ENCODE measurements at places on chromosomes 4 and X.

- DNase-seq: no peak
Measured at GRCh38 chrX:318739-319578, at the start of gene GTPBP6. TSS of gene GTPBP6 (minus strand) at chrX:318796. CDS start at chrX:318787, 9 bp downstream.

DNA sequence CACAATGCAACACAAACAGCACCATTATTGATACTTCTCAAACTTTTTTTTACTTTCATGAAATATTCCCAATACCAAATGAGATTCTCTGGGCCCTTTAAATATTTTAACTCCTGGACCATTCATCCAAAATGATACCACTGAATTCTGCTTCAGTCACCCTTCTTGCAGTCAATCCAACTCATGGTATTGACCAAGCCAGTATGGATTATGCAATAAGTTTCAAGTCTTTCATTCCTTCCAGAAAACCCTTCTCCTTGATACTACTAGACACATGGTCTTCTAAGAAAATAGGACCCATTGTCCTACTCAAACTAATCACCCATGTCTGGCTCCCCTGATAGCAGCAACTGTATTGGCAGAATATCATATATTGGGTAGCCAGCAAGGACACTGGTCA lies 23.0 kb downstream of the ZNF721 start:
- no peak for DNase-seq

GRCh38 chr4:38856046-38856445 lies 571 bp downstream of the TLR6 start:
- peak; percentile 39 for DNase-seq

- DNase-seq: no peak
Measured at GRCh38 chr4:40182954-40183353, 13.9 kb upstream of the RHOH start.

DNA sequence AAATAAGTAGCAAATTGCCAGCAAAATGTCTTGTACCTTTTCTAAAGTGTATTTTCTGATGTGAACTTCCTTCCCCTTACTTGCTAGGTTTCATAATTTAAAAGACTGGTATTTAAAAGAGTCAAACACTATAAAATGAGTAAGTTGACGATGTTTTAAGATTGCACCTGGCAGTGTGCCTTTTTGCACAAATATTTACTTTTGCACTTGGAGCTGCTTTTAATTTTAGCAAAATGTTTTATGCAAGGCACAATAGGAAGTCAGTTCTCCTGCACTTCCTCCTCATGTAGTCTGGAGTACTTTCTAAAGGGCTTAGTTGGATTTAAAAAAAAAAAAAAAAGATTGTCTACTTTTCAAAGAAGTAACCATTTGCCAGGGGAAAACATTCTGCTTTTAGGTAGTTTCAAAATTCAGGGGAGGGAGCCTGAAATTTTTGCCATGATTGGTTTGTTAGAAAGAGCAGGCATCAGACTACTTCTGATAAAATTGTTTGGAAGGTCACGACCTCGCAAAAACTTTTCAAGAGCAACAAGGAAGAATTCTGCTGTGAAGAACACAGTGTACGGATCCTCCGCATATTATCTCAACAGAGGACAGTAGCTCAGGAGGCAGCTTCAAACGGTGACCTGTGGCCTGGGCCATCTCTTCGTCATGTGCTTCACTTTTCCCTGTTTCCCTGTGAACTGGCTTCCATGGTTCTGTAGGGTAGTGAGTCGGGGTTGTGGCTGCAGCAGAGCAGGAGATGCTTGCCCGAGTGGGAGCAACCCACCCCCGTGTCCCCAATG lies 66.1 kb downstream of the CDS1 start:
- DNase-seq: no peak

DNA sequence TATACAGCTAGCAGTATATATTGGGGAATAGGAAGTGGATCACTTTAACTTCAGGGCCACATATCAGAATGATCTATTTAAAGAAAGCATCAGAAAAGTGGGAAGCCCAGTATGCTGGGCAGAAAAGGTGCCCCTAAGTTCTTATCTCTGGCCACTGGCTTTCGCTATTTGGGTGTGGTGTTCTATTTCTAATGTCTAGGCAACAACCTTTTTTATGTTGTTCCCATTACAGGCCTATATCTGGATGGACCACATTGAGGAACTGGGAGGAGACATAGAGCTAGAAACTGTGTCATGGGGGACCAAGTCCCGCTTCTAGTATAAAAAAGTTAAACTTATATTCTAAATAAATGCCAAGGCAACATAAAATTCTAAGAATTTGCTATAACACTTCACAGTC lies 935.6 kb downstream of the PDHA2 start:
- peak; percentile 93 for DNase-seq

- DNase-seq: no peak
Measured at GRCh38 chrX:148854306-148854705, 353.9 kb downstream of the AFF2 start.

DNA sequence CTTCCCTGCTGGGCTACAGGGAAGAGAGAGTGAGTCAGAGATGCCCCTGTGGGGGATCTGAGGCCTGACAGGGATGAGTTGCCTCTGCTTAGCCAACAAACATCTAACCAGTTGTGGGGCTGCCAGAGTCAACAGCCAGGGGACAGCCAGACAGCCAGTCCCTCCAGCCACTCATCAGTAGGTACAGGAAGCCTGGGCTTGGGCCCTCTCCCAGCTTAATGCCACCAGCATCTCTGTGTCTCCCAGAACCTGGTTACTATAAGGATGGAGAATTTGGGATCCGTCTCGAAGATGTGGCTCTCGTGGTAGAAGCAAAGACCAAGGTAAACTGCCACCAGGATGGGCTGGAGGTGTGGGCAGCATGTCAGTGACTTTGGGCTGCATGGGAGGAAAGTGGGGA lies 17.3 kb upstream of the SASH3 start:
- DNase-seq: no peak

- no peak for DNase-seq
Measured at GRCh38 chr4:130636486-130636885, 1540.5 kb downstream of the C4orf33 start.

Data from erythroblast (primary cell).